ENCODE measurements at places on chromosomes 12 and 14.

- DNase-seq, result no peak
Observed at GRCh38 chr14:100880271-100881101, 23.0 kb downstream of the RTL1 start.

DNA sequence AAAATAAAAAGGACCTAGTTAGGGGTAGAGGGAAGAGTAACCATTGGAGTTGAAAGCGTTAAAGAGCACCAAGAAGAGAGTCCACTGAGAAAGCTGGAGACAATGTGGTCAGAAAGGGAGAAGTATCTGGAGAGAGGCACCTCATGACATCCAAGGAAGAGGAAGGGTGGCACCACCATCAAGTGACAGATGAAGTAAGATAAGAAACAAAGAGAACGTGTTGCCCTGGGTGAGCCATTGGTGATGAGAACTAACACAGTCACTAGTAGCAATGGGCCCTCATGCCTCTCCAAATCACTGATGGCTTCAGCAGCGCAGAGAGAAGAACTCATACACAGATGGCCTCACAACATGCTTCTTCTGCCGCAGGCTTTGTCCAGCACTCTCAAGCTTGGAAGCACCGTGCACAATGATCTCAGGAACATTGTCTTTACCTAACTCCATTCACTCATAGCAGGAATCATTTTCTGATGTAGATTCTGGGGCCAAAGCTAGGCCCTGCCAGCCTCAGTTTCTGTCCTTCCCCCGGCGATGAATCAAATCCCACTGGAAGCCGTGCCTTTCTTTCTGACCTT, 252.9 kb downstream of the DPF3 start:
- DNase-seq, result no peak

DNA sequence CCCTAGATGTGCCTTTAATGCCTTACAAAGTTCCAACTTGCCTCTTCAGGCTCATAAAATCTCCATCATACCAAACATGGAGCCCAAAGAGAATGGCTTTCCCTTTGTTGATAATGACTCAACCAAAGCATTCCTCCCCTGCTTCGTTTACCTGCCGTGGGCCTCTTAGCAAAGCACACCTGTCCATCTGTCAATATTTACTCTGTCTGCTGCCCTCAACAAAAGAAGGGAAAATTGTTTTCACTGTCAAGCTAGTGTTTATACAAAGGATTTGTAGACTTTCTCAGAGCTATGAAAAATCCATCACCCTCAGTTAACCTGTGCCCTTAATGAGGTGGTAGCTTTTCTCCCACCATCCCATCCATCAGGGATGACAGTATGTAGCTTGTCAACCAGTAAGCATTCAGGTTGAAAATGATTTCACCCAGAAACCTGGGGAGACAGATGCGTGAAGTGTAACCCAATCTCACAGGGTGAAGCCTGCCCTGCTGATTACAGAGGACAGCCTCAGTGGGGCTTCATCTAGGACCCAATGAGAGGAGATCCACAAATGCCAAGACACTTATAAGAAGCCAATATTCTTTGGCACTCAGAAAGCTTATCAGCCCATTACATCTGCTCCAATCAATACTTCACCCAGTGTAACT, 278.1 kb downstream of the NUAK1 start:
- DNase-seq, result no peak

GRCh38 chr14:64766430-64767151, 62.4 kb downstream of the PLEKHG3 start:
- no peak for DNase-seq

- peak; percentile 61 for DNase-seq
Observed at GRCh38 chr12:121494093-121494787, 86.6 kb downstream of the KDM2B start.

DNA sequence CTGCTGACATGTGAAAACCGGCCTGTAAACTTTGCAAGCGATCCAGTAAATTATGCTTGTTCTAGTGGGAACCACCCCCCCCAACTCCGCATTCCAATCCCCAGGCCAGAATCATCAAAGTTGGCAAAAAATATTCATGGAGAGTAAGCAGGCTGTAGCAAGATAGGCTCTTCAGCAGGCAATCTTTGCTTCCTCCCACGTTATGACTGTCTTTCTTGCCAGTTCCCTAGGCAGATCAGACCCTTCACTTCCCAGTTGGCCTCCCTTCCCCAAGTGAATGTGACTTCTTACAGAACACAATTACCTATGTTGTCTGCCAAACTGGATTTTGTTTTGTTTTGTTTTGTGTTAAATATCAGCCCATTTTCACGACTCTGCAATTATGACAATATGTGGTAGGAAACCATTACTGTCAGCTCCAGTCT, 1.2 kb upstream of the PTGER2 start:
- DNase-seq, result no peak

All from HEK293T (cell line).